Testis (tissue), 5 donors: ENCODE measurements at places on chromosomes 2 and 18.

DNA sequence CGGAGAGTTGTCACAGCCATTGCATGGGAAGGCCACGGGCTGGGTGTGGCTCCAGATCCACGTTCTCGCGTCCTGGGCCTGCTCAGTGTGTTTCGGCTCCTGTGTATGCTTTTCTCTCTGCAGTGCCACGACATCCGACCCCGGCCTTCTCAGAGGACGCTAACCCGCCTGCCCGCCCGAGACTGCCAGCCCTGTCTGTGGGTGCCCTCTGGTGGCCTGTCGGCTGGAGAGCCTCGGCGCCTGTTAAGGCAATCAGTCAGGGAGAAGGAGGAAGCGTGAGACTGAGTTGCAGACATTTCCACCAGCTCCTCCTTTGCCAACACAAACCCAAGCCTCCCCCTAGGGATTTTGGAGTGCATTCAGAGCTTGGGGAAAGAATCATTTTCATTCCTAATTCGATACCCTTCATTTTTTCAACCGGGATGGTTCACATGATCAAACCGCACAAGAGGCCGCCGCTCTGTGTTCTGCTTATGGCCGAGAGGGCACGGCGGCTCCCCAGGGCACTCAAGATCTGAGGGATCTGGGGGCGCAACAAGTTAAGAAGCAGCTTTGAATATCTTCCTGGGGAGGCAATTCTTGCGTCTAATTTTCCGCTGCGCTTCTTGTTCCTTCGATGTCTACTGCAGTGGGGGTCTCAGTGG, 37.5 kb upstream of the ZBTB7C start:
- peak overlapping the region; percentile 13 for H3K27ac ChIP-seq
- DNase-seq, result peak; percentile 93
- no peaks in the 10 kb centered on the region for H3K27me3 ChIP-seq
- H3K4me1 ChIP-seq, result peaks cover 21% of the 10 kb centered on the region

DNA sequence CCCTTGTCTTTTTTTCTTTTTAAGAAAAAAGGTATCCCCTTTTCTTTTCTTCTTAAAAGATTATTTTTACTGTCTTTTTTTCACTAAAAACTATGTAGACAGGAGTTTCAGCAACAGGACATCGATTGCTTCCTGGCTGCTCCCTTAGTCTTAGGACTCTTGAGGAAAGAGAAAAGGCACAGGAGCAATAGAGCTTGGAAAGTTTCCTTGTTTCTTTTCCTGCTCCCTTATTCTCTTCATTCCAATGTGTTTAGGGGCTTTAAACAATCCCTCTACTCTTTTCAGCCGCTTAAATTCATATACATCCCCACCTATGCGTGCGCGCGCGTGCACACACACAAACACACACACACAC, 225.9 kb upstream of the FBXO11 start:
- H3K4me3 ChIP-seq, result no peak overlapping the region
- DNase-seq, result no peak
- H3K36me3 ChIP-seq, result no peaks in the 10 kb centered on the region
- H3K4me1 ChIP-seq, result no peaks in the 10 kb centered on the region
- no peak overlapping the region for H3K27ac ChIP-seq

DNA sequence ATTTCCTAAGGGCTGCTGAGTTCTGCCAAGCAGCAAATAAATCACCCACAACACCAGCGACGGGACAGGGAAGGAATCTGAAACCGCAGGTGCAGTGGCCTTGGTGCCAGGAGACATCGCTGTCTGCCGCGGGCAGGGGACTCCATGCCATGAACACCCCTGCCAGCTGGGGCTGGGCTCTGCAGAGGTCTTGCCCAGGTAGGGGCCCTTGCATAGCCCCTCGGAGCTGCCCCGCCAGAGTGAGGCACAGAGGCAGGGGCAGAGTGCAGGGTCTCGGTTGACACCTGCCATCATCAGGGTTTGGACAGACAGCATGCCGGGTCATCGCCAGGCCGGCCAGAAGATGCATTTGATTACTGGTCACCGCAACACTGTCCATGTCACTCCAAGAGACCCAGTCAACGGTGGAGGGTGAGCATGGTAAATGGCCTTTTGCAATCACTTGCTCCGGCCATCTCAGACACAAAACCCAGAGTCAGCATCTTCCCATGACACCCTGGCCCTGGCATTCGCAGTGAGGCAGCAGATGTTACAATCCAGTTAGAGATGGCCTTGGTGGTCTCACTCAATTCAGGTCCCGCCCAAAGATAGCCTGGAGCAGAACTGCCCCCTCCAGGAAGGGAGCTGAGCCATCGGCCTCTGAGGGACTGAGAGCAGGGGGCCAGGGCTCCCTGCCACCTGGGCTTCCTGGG, 255.4 kb downstream of the NDUFA10 start:
- H3K4me3 ChIP-seq, result no peak overlapping the region
- no peak for DNase-seq

GRCh38 chr2:780002-780401, 102.8 kb upstream of the TMEM18 start:
- DNase-seq, result no peak
- H3K36me3 ChIP-seq, result no peaks in the 10 kb centered on the region
- no peaks in the 10 kb centered on the region for H3K27me3 ChIP-seq
- no peak overlapping the region for H3K27ac ChIP-seq
- no peaks in the 10 kb centered on the region for H3K4me1 ChIP-seq
- no peak overlapping the region for H3K4me3 ChIP-seq

DNA sequence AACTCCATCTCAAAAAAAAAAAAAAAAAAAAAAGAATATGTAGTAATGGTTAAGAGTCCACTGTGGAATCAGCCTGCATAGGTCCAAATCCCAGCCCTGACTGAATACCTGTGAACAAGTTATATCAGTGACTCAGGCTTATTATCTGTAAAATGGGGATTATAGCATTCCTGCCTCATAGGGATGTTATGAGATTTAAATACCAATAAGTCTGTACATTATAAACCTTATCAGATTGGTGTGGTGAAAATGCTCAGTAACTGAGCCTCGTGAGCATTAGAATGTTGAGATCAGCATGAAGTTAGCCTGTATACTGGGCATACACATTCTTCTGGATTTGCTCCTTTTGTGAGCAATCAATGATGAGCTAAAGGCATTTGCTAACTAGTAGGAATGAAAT, 3.0 kb upstream of the AMMECR1L start:
- H3K4me1 ChIP-seq, result peaks cover 30% of the 10 kb centered on the region
- H3K27me3 ChIP-seq, result no peaks in the 10 kb centered on the region
- DNase-seq, result no peak
